ENCODE measurements at places on chromosomes 4 and X. TPM values are rescaled to one million over a fixed set of nuclear protein-coding genes. Genes with fewer than 3 reads are reported as not detected.
A peak's percentile ranks its signal among the peaks of the same experiment; 100 is the strongest.

Gene PITX2
- not detected for total RNA-seq

Gene FAM149A
- 17.3 TPM for total RNA-seq

Gene TLR10
- 1.0 TPM for total RNA-seq

Gene SPANXD
- not detected for total RNA-seq

Gene P2RY8
- total RNA-seq, result 3.2 TPM

Gene USP46
- total RNA-seq, result 10.4 TPM

Gene BEX5
- total RNA-seq, result 7.0 TPM

Gene ZIC3
- total RNA-seq, result not detected

DNA sequence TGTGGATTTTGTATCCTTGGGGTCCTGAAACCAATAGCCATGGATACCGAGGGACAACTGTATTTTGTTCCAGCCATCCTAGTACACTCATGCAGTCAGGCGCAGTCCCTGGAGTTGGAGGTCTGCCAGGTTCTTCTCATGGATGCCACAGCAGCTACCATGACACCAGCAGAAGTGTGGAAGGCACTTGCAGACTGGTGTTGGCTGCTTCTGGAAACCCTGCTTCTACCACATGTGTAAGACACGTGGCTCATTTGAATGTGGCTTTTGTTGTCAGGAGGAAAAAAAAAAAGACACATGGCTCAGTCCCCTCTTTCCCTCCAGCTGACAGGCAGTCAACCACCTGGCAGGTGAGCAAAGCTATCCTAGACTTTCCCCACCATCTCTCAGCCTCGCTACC, 19.4 kb downstream of the DRD5 start:
- no peaks in the 10 kb centered on the region for H3K4me1 ChIP-seq
- H3K27ac ChIP-seq, result no peak overlapping the region
- H3K36me3 ChIP-seq, result no peaks in the 10 kb centered on the region
- DNase-seq, result no peak

- no peaks in the 10 kb centered on the region for H3K36me3 ChIP-seq
- H3K4me3 ChIP-seq, result peak overlapping the region; percentile 73
- no peaks in the 10 kb centered on the region for H3K27me3 ChIP-seq
- DNase-seq, result no peak
These were observed 2.4 kb downstream of the RAP2C start for GRCh38 chrX:132216806-132217202.

- H3K36me3 ChIP-seq, result peaks cover 2% of the 10 kb centered on the region
- no peaks in the 10 kb centered on the region for H3K27me3 ChIP-seq
- H3K4me1 ChIP-seq, result no peaks in the 10 kb centered on the region
- no peak for DNase-seq
- H3K4me3 ChIP-seq, result peak overlapping the region; percentile 18
- H3K27ac ChIP-seq, result no peak overlapping the region
These were observed 54.4 kb downstream of the NBDY start for GRCh38 chrX:56783450-56783831.

DNA sequence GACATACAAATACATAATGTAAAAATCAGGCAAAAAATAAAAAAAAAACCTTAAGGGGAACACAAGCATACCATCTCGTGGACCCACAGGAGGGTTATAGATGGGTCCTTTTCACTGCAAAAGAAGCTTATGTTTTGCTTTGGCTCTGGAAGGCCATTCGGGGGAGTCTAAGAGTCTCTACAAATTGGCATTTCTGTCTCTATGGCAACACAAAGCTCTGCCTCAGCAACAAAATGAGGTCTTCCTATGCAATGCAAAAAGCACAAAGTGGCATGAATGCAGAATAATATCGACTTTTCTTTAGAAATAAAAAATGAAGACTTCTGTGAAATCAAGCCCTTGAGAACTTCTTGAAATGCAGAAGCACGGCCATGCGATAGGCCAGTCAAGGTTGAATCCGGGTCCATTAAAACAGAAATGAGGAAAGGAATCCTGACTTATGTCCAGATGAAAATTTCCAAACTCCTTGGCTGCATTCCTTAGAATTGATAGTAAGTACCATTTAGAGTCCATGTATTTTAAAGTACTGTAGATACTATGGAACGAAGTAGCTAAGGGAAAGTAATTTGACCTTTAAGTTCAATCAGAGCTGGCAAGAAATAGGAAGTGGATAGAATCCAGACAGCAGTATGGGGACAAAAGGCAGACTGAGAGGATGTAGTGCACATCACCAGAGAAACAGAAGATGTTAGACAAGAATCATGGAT, 63.7 kb upstream of the PDLIM3 start:
- H3K27ac ChIP-seq, result no peak overlapping the region
- DNase-seq, result no peak
- H3K36me3 ChIP-seq, result no peaks in the 10 kb centered on the region
- no peaks in the 10 kb centered on the region for H3K4me1 ChIP-seq
- H3K27me3 ChIP-seq, result no peaks in the 10 kb centered on the region

- no peaks in the 10 kb centered on the region for H3K27me3 ChIP-seq
- no peak overlapping the region for H3K4me3 ChIP-seq
- DNase-seq, result no peak
These were observed 178.9 kb downstream of the RAPGEF2 start for GRCh38 chr4:159281771-159282170.

GRCh38 chr4:25993395-25994185, 79.6 kb downstream of the SMIM20 start:
- no peaks in the 10 kb centered on the region for H3K4me1 ChIP-seq
- no peaks in the 10 kb centered on the region for H3K36me3 ChIP-seq
- no peak overlapping the region for H3K27ac ChIP-seq
- no peak for DNase-seq
- no peaks in the 10 kb centered on the region for H3K27me3 ChIP-seq

DNA sequence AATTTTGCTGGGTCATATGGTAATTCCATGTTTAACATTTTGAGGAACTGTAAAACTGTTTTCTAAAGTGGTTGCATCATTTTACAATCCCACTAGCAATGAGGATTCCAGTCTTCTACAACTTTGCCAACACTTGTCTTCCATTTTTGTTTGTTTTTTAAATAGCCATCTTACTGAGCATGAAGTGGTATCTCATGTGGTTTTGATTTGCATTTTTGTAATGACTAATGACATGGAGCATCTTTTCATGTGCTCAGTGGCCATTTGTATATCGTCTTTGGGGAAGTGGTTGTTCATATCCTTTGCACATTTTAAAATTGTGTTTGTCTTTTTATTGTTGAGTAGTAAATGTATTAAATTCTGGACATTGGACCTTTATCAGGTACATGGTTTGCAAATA, 94.7 kb downstream of the TMEM131L start:
- no peak overlapping the region for H3K27ac ChIP-seq
- peaks cover 3% of the 10 kb centered on the region for H3K36me3 ChIP-seq
- DNase-seq, result no peak
- H3K27me3 ChIP-seq, result no peaks in the 10 kb centered on the region
- H3K4me1 ChIP-seq, result no peaks in the 10 kb centered on the region

DNA sequence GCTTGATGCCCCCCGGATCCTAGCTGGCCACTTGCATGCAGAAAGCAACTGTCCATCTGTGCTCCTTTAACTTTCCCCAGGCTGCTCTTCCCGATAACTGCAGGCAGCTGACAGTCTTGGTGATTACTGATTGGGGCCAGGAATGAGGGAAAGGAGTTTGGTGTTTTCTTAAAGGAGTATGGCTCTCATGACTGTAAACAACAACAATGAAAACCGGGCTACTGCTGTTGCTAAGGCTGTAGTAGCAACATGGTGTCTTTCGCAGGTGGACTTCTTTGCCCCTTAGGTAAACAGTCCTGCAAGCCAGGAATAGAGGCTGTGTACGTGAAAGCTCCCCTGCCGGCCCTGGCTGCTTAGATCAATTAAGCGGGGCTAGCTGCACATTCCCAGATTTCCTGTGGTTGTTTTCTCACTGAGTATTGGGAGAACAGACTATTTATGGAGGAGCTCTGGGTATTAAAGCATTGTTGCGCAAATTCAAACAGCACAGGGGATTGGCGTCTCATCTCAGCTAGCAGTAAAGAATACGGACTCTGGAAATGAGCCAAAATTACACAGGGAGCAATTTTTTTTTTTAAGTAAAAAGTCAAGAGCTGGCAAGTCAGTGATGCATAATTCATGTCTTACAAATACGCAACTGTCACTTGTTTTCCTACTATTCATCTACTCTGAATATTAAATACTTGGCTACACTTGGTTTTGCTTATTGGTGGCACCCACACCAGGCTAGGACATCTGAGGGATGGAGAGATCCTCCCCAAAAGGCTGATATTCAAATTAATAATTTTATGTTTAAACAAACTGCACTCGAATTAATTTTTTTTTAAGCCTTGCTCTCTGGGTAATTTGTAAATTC, 61.6 kb upstream of the NAP1L5 start:
- H3K27me3 ChIP-seq, result no peaks in the 10 kb centered on the region
- H3K4me3 ChIP-seq, result no peak overlapping the region
- H3K4me1 ChIP-seq, result peaks cover under 1% of the 10 kb centered on the region
- no peaks in the 10 kb centered on the region for H3K36me3 ChIP-seq
- no peak overlapping the region for H3K27ac ChIP-seq
- DNase-seq, result no peak

- peaks cover 9% of the 10 kb centered on the region for H3K4me1 ChIP-seq
- peak; percentile 54 for DNase-seq
- H3K4me3 ChIP-seq, result peak overlapping the region; percentile 53
These were observed 134.7 kb downstream of the PALLD start for GRCh38 chr4:168631241-168632162.

DNA sequence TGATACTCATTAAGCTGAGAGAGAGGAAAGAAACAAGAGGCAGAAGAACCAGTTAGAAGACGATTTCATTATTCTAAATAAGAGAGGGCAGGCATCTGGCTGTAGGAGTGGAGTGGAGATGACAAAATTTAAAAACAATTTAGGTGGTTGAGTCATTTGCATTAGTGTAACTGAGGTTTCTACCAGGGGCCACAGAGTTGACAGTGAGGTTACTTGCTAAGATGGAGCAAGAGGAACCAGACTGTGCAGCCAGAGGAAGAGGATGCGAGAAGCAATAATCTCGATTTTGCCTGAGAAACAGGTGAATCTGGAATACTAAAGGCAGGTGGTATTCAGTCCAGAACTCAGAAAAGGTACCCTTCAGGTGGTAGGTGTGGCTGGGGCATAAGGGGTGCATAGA, 491.9 kb downstream of the MID1IP1 start:
- H3K4me3 ChIP-seq, result no peak overlapping the region
- no peak overlapping the region for H3K27ac ChIP-seq
- H3K27me3 ChIP-seq, result no peaks in the 10 kb centered on the region
- H3K4me1 ChIP-seq, result no peaks in the 10 kb centered on the region
- no peak for DNase-seq

- H3K27me3 ChIP-seq, result no peaks in the 10 kb centered on the region
- peaks cover 12% of the 10 kb centered on the region for H3K4me1 ChIP-seq
- no peak for DNase-seq
- H3K4me3 ChIP-seq, result no peak overlapping the region
These were observed 51.7 kb upstream of the CLCN4 start for GRCh38 chrX:10104958-10105658.

DNA sequence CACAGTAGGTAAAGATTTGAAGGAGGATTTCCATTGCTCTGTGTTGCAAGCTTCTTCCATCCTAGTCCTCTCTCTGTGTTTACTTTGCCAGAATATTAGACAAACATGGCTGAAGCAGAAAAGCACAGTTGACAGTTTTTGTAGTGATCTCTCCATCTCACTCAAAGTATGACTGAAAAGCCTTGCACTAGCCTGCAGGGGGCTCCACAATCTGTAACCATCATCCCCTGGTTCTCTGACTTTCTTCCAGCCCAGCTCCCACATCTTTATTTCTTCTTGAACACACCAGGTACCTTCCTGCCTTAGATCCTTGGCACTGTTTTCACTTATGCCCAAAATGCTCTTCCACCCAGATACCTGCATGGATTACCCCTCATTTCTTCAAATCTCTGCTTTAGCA, 34.1 kb upstream of the HHIP start:
- H3K4me3 ChIP-seq, result no peak overlapping the region
- no peak for DNase-seq
- H3K27ac ChIP-seq, result no peak overlapping the region
- H3K27me3 ChIP-seq, result no peaks in the 10 kb centered on the region
- no peaks in the 10 kb centered on the region for H3K36me3 ChIP-seq

DNA sequence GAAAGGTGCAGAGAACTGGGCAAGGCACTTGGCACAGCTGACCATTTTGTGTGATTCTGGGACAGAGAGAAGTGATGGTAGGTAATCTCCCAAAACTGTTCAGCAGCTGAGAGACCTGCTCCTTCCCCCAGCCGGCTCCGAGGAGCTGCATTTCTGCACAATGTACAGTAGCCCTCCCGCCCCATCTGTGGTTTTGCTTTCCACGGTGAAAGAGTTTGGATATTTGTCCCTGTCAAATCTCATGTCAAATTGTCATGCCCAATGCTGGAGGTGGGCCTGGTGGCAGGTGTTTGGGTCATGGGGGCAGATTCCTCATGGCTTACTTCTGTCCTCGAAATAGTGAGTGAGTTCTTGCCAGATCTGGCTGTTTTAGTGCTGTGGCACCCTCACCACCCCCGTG, 90.5 kb upstream of the CD99 start:
- no peaks in the 10 kb centered on the region for H3K36me3 ChIP-seq
- H3K27me3 ChIP-seq, result no peaks in the 10 kb centered on the region
- H3K27ac ChIP-seq, result no peak overlapping the region
- no peak overlapping the region for H3K4me3 ChIP-seq
- H3K4me1 ChIP-seq, result no peaks in the 10 kb centered on the region

- no peaks in the 10 kb centered on the region for H3K4me1 ChIP-seq
- DNase-seq, result no peak
- no peak within 1 kb of the TSS for H3K27ac ChIP-seq
These were observed at the start of gene ANXA10 for GRCh38 chr4:168092176-168092712. ANXA10 (plus strand) TSS chr4:168092537; CDS start chr4:168092701, 164 bp downstream.

- DNase-seq, result no peak
- no peaks in the 10 kb centered on the region for H3K27me3 ChIP-seq
- H3K4me1 ChIP-seq, result no peaks in the 10 kb centered on the region
- peak overlapping the region; percentile 62 for H3K27ac ChIP-seq
- peaks cover 3% of the 10 kb centered on the region for H3K36me3 ChIP-seq
These were observed 89.5 kb downstream of the SNX25 start for GRCh38 chr4:185298728-185299430.

- H3K36me3 ChIP-seq, result no peaks in the 10 kb centered on the region
- H3K4me1 ChIP-seq, result no peaks in the 10 kb centered on the region
- no peak overlapping the region for H3K4me3 ChIP-seq
- H3K27me3 ChIP-seq, result no peaks in the 10 kb centered on the region
These were observed 516.2 kb upstream of the ADGRL3 start for GRCh38 chr4:60683973-60684372.

DNA sequence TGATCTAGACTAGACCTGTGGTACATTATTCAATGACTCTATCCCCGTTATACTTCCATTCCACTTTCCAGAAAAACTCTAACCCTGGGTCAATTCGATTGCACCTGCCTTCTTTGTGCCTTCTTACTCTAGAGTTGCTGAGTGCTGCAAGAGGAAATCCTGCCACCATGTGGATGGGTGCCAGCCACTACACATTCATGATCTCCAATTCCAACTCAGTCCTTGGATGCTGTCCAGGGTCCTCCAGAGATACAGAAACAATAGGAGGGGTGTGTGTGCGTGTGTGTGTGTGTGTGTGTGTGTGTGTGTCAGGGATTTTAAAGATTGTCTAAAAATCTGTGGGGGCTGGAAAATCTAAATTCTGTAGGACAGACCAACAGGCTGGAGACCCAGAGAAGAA, 42.9 kb upstream of the INTS6L start:
- H3K36me3 ChIP-seq, result no peaks in the 10 kb centered on the region
- no peaks in the 10 kb centered on the region for H3K27me3 ChIP-seq
- DNase-seq, result no peak

- H3K27ac ChIP-seq, result peak overlapping the region; percentile 100
- H3K4me1 ChIP-seq, result peaks cover 81% of the 10 kb centered on the region
- H3K4me3 ChIP-seq, result no peak overlapping the region
- no peaks in the 10 kb centered on the region for H3K27me3 ChIP-seq
- H3K36me3 ChIP-seq, result no peaks in the 10 kb centered on the region
- DNase-seq, result no peak
These were observed 4.4 kb downstream of the KLF3 start for GRCh38 chr4:38668203-38668971.
